ENCODE measurements at places on chromosomes 5 and 9. TPM values are rescaled to one million over a fixed set of nuclear protein-coding genes. Genes with fewer than 3 reads are reported as not detected.

The BRINP1 gene
- total RNA-seq: not detected

The MRPS2 gene
- 26.7 TPM for total RNA-seq

The LRRC14B gene
- total RNA-seq: not detected

The SPAG8 gene
- total RNA-seq: 5.4 TPM

The MAP1B gene
- 0.15 TPM for total RNA-seq

The CYSRT1 gene
- 0.32 TPM for total RNA-seq

The SOX30 gene
- total RNA-seq: 0.49 TPM

- DNase-seq: no peak
- H3K4me1 ChIP-seq: no peaks in the 10 kb centered on the region
- no peaks in the 10 kb centered on the region for H3K27me3 ChIP-seq
- no peak overlapping the region for H3K4me3 ChIP-seq
These were observed 2.8 kb downstream of the CAMK2A start for GRCh38 chr5:150286820-150287219.

GRCh38 chr5:81718300-81718699, 32.6 kb downstream of the SSBP2 start:
- H3K36me3 ChIP-seq: no peaks in the 10 kb centered on the region
- H3K4me1 ChIP-seq: peaks cover 30% of the 10 kb centered on the region
- no peaks in the 10 kb centered on the region for H3K27me3 ChIP-seq
- no peak overlapping the region for H3K4me3 ChIP-seq
- no peak for DNase-seq

GRCh38 chr5:72328172-72328571, 8.0 kb downstream of the PTCD2 start:
- H3K4me1 ChIP-seq: no peaks in the 10 kb centered on the region
- no peak overlapping the region for H3K4me3 ChIP-seq
- DNase-seq: no peak
- no peak overlapping the region for H3K27ac ChIP-seq
- H3K36me3 ChIP-seq: peaks cover 32% of the 10 kb centered on the region

- H3K36me3 ChIP-seq: no peaks in the 10 kb centered on the region
- H3K27me3 ChIP-seq: no peaks in the 10 kb centered on the region
- H3K4me3 ChIP-seq: no peak overlapping the region
- H3K4me1 ChIP-seq: no peaks in the 10 kb centered on the region
- no peak overlapping the region for H3K27ac ChIP-seq
- DNase-seq: no peak
These were observed 167.7 kb downstream of the TARS1 start for GRCh38 chr5:33608344-33609041.

- no peaks in the 10 kb centered on the region for H3K4me1 ChIP-seq
- DNase-seq: no peak
- peaks cover 3% of the 10 kb centered on the region for H3K36me3 ChIP-seq
- H3K27me3 ChIP-seq: no peaks in the 10 kb centered on the region
- H3K4me3 ChIP-seq: no peak overlapping the region
These were observed 202.5 kb downstream of the GDNF start for GRCh38 chr5:37637165-37637845.

DNA sequence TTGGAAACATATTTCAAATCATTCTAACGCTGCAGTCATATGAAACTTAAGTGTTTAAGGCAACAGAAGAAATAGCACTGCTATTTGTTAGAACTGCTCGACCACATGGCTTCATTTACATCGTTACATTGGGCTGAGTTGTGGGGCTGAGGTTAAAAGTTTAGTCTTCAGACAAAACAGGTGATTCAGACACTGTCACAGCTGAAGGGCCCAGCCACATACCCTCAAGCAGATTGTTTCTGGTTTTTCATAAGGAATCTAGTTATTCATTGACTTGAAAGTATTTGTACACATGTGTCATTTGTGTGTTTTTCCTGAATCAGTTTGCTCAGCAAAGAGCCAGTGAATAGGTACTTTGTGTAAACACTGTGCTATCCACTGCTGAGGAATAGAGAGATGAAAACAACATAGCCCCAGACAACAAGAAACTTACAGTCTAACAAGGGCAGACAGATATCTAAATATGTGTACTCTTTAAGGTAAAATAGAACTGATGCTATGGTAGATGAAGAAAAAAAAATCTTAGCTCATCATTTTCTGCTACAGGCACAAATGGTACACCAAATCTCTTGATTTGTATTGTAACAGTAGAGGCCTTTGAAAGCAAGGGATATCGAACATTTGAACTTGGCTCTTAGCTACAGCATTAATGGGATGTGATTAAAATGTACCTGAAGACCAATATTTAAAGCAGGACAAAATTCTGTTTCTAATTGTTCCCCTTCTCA, 357.6 kb upstream of the RPS23 start:
- no peak overlapping the region for H3K27ac ChIP-seq
- H3K27me3 ChIP-seq: no peaks in the 10 kb centered on the region

- H3K4me3 ChIP-seq: no peak overlapping the region
These were observed 919.4 kb downstream of the TLE4 start for GRCh38 chr9:80491086-80491696.

GRCh38 chr9:129038109-129038852, 1.9 kb downstream of the MIGA2 start:
- DNase-seq: peak; percentile 20
- no peak overlapping the region for H3K4me3 ChIP-seq
- H3K27ac ChIP-seq: no peak overlapping the region
- peaks cover 15% of the 10 kb centered on the region for H3K36me3 ChIP-seq
- H3K27me3 ChIP-seq: no peaks in the 10 kb centered on the region

DNA sequence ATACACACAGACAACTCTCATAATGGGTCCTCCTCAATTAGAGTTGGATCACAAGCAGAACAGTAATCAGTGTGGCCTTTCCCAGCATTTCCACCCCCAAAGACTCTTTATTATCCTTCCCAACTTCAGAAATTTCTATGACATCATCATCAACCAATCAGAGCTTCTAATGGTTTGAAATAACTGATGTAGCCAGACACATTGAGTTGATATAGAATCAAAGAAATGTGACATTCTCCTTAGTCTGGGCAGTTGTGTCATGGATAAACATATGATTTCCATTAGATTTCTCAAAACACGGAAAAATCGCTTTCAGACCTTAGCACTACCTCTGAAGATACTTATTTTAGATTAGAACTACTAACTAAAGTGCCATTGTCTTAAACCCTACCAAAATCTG, 75.7 kb upstream of the NFIB start:
- no peak for DNase-seq
- no peak overlapping the region for H3K4me3 ChIP-seq
- H3K27me3 ChIP-seq: no peaks in the 10 kb centered on the region
- no peaks in the 10 kb centered on the region for H3K4me1 ChIP-seq

GRCh38 chr5:95562282-95562681, 7.4 kb downstream of the ARSK start:
- H3K36me3 ChIP-seq: no peaks in the 10 kb centered on the region
- no peak overlapping the region for H3K4me3 ChIP-seq
- H3K4me1 ChIP-seq: no peaks in the 10 kb centered on the region
- no peaks in the 10 kb centered on the region for H3K27me3 ChIP-seq
- H3K27ac ChIP-seq: no peak overlapping the region

GRCh38 chr5:69309380-69309779, 23.2 kb downstream of the CCDC125 start:
- DNase-seq: no peak
- H3K4me1 ChIP-seq: no peaks in the 10 kb centered on the region
- no peak overlapping the region for H3K27ac ChIP-seq
- H3K36me3 ChIP-seq: peaks cover 32% of the 10 kb centered on the region

DNA sequence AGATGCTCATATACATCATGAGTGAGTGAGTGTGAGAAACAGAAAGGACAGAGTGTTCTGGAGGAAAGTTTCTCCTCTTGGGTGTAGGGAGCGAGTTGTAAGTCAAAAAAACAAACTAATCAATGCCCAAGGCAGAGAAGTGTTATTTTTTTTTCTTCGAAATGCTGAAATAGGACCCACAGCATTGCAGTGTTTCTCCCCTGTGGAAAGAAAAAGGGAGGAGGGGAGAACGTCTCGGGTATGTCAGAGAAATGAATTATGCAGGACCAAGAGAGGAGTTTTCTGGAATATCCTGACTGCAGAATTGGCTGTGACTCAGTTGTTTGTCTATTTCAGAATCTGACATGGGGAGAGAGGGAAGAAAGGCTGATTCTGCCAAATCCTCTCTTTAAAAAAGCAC, 337.9 kb upstream of the RFX3 start:
- DNase-seq: no peak
- no peaks in the 10 kb centered on the region for H3K4me1 ChIP-seq
- H3K36me3 ChIP-seq: no peaks in the 10 kb centered on the region
- no peak overlapping the region for H3K4me3 ChIP-seq

- H3K4me1 ChIP-seq: peaks cover 91% of the 10 kb centered on the region
- DNase-seq: peak; percentile 83
- H3K4me3 ChIP-seq: no peak overlapping the region
- H3K36me3 ChIP-seq: peaks cover 3% of the 10 kb centered on the region
These were observed 77.0 kb downstream of the ZCCHC7 start for GRCh38 chr9:37197158-37198038.

DNA sequence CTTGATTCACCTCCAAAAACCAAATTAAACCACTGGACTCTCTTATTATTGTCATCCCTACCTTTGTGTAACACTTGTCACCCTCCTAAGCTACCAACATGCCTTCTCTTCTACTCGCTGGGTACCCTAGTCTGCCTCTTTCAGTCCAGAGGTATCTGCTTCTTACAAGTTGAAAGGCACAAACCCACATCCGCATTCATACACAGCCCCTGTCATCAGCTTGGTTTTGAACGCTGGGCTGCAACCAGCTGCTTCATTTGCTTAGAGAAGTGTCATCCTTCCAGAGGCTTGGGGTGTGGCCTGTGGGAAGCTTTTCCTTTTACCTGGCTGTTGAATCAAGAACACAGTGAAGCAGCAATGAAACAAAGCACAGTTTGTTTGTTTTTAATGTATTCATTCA, 138.8 kb upstream of the WWC1 start:
- H3K4me1 ChIP-seq: no peaks in the 10 kb centered on the region
- no peaks in the 10 kb centered on the region for H3K36me3 ChIP-seq
- H3K27ac ChIP-seq: no peak overlapping the region
- no peak overlapping the region for H3K4me3 ChIP-seq
- no peaks in the 10 kb centered on the region for H3K27me3 ChIP-seq

DNA sequence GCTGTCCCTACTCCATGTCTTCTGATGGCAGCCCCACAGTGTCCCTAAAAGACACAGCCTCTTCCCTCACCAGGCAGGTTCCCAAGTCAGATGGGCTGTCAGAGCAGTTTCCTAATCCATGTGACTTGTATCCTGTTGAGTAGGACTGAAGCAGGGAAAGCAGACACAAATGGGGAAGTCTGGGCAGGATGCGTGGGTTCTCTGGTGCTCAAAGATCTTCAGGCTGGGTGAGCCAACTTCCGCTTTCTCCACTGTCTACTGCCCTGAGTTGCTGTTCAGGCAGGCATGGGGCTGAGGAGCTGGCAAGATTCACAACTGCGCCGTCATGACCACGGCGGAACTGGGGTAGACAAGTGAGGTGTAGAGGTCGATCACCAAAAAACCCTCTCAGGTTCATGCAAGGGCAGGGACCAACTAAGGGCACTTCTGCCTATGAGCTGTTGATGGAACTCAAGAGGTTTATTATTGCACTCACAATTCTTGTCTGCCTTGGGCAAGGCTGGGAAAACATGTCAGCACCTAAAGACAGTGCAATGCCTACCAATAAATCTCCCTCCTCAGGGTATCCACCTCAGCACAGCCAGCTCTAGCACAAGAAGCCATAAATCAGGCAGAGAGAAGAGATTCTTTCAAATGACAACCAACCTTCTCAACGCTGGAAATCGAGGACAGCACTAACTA, 83.4 kb downstream of the RAPGEF1 start:
- H3K36me3 ChIP-seq: peaks cover 22% of the 10 kb centered on the region
- DNase-seq: peak; percentile 95
- H3K27me3 ChIP-seq: no peaks in the 10 kb centered on the region
- peaks cover 77% of the 10 kb centered on the region for H3K4me1 ChIP-seq

GRCh38 chr5:132746954-132747615, at the start of gene CCNI2:
Gene CCNI2, plus strand, starts transcription at chr5:132747426. Its CDS starts 70 bp downstream, at chr5:132747496.
- DNase-seq: peak; percentile 64
- peaks cover 4% of the 10 kb centered on the region for H3K4me1 ChIP-seq
- no peaks in the 10 kb centered on the region for H3K36me3 ChIP-seq
- H3K4me3 ChIP-seq: peak within 1 kb of the TSS; percentile 69
- no peak within 1 kb of the TSS for H3K27ac ChIP-seq

DNA sequence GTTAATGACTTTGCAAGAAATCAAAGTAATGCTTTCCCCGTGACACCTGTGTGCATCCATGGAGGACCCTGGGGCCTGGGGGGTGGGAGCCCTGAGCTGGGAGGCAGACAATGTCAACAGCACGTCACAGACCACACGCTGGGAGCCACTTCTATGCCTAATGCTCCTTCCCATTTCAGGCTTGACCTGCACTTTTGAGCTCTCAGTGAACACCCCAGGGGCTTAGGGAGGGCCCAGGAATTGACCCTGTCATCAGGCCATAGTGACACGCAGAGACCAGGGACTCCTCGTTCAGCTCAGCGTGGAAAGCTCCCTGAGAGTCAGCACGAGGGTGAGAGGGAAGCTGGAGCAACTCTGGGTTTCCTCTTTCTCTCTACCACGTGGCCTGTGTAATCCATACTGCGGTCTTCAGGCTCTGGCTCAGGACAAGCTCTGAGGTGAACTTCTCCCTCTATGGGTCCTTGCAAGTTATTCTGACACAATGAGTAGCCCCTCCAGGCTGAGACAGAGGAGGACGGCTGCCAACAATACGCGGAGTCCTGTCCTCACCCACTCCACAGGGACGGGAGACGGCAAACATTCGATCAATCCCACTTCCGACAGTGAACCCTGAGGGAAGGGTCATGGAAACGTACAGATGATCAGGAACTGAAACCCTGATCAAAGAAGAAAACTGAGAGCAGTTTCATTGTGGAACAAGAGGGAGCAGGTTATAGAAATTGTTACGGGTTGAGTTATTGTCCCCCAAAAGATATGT, 130.8 kb upstream of the IRX4 start:
- H3K27me3 ChIP-seq: no peaks in the 10 kb centered on the region
- H3K4me1 ChIP-seq: no peaks in the 10 kb centered on the region
- no peak for DNase-seq

DNA sequence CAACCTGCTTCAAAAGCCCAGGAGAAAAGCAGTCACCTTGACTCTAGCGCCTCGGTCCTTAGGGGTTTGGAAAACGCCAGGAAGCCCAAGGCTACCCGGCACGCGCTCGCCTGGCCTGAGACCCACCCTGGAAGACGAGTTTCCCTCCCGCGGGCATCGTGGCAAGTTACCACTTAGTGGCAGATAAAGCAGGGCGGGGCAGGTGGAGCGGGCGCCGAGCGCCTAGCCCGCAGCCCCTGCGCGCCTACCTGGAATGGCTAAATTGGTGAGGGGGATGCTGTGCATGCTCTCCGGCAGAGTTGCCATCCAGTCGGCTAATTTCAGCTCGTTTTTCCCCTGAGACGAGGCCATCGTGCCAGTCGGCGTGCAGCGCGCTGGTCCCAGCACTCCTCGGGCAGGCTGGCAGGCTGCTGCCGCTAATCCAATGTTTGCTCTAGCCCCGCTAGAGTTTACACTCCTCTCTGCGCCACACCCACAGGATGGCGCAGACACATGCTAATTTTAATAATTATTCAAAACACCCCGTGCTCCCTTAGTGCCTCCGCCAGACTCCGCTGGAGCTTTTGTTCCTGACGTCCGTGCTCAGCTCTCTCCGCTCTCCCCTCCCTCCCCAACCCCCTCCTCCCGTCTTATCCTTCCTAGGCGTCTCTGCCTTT, at the start of gene PLCXD3:
TSS of gene PLCXD3 (minus strand) at position 426 of the 656 bp plus-strand sequence. CDS start at position 351, 75 bp downstream.
- H3K4me3 ChIP-seq: no peak within 1 kb of the TSS
- no peaks in the 10 kb centered on the region for H3K4me1 ChIP-seq
- DNase-seq: no peak
- no peaks in the 10 kb centered on the region for H3K36me3 ChIP-seq
- no peaks in the 10 kb centered on the region for H3K27me3 ChIP-seq

Measured in B cell (primary cell).